Activated CD8-positive, alpha-beta memory T cell treated with anti-CD3 and anti-CD28 coated beads, Interleukin-2, amount 10 ng/mL, durations not matched to agents 7 days and 5 days (primary cell): ENCODE measurements at places on chromosomes 12 and 14.

GRCh38 chr14:82492157-82492556 lies 958.5 kb upstream of the SEL1L start:
- no peak for DNase-seq

GRCh38 chr14:82720946-82721345 lies 1187.3 kb upstream of the SEL1L start:
- no peak for DNase-seq

DNA sequence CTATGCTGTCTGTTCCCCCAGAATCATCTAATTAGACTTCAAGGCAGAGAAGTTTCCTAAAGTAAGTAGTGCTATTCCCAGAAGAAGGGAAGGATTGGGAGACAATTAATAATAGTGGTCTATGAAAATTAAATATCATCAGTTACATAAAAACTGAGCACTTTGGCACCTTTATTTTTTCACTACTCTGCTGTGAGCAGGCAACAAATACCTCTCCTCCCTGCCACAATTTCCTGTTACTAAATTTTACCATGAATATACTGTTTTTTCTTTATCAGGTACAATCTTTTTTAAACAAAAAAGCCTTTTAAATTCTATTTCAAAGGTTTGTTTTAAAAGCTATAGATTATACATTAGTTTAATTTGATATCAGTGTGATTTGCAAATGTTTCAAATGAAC lies 29.4 kb upstream of the KRAS start:
- no peak for DNase-seq

DNA sequence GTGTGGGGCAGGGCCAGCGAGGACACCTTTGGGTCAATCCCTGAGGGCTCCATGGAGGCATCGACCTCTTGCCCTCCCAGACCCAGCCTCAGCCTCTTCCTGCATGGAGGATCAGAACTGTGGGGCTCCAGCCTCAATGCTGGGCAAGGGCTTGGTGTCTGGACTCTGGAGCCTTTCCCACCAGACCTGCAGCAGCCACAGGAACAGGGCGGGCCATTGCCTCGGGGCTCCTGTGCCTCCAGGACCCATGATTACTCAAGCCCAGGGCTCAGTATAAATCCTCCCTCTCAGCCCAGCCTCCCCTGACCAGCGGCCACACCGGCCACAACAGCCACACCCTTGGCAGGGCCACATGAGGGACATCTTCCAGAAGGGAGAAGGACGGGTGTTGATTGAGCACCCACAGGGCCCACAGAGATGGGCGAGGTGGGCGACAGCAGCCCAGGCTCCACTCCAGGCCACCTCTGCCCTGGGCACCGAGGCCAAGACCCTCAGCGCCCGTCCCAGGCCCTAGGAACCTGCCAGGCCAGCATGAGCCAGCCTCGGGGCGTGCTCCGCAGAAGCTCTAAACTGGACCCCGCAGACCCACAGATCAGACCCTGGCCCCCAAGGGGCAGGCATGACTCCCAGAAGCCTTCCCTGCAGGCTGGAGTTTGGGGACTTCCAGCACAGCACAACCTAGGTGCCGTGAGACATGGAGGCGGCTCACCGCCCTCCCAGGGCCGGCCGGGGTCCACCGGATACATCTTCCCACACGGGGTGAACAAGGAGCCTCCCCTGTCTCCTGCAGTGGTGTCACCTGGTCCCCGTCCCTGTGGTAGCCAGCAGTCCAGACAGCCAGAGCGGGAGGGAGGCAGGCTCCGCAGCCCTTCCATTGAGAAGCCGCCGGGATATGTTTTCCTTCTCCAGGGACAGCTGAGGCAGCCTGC lies 25.1 kb downstream of the NCOR2 start:
- no peak for DNase-seq

DNA sequence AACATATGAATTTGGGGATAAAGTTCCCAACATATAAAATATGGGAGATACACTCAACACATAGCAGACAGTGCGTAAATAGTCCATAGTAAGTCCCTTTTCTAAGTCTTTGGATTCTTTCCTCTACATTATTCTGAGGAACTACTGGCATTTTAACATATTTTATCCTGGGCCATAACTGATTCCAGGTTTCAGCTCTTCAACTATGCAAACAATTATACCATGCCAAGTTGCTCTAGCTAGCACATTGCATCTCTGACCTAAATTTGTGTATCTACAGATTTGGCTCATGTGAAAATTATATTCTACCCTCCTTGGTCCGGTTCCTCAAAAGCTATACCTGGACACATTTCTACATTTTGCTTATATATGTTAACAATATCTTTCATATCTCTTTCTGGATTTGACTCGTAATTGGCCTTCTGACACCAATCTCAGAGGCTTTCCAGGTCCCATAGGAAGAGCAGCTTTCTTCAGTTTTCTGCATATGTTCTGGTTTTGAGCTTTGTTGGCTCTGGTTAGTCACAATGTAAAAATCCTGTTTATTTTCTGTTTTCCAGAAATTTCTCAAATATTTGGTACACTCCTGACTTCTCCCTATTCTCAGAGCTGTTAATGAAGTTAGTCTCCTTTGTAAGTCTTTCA lies 305.4 kb downstream of the BMP4 start:
- DNase-seq = no peak

GRCh38 chr14:104228716-104229533 lies 90.5 kb downstream of the KIF26A start:
- no peak for DNase-seq

GRCh38 chr14:104041430-104042104 lies 43.9 kb upstream of the ASPG start:
- DNase-seq = no peak
